Myocyte (in vitro differentiated cells): ENCODE measurements at places on chromosomes 11 and 22.

DNA sequence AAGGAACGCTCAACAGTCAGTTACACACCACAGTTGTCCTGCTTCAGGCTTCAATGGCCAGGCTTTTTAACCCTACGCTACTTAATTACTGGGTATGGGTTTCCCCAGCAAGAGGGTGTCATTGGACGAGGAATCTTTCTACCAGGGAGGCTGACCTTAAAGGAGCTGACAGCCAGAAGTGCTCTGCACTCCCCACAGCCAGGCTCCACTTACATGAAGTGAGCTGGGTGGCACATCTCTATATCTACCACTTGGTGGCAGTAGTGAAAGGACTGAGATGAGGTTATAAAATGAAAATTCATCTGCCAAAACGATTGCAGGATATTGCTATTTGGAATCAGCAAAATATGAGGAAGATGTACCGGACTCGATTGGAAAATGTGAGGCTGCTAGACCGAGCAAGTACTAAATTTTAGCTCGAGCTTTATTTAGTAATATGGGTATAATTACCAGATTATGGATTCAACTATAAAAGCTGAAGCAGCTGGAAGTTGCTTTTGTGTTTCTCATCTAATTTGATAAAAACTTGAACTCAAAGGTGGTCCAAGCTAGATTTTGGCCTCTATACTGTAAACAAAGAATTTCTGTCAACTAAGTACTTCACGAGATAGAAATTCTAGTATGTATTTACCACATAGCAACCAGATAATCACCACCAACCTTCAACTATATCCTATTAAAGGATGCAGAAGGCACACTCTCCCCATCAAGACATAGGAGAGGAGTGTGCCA lies 53.9 kb upstream of the CEP126 start:
- DNase-seq: peak; percentile 65

GRCh38 chr11:130139401-130139800 lies 20.2 kb upstream of the ST14 start:
- no peak for DNase-seq

GRCh38 chr22:25651332-25652085 lies 87.0 kb downstream of the GRK3 start:
- DNase-seq: no peak

DNA sequence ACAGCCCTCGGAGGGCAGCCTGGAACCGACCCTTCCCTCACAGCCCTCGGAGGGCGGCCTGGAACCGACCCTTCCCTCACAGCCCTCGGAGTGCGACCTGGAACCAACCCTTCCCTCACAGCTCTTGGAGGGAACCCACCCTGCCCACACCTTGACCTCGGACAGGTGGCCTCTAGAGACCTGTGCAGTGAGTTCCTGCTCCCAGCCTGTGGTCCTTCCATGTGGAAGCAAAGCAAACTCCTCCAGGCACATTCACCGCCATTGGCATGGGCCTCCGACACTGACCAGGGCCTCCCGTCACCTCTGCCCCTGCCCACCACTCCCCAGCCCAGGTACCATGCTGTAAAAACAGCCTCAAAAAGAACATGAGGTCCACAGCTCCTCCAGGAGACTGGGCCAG lies 272.1 kb downstream of the BRD1 start:
- no peak for DNase-seq

DNA sequence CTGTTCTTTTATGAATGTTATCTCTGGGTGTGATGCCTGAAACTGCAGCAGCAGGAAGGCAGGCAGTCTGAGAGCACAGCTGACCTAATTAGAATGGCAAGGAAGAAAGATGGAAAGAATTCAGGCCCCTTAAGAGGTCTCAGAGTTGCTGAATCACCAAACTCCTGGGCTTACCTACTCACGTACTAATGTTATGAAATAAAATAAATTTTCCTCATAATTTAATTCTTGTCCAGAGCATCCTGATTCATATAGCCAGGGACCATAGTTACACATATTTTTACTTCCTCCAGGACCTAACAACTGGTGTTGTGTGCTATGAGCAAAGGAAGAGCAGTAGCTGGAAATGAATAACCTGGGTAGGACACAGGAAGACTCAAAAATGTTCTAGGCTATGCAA lies 41.9 kb downstream of the SNX19 start:
- DNase-seq: no peak

DNA sequence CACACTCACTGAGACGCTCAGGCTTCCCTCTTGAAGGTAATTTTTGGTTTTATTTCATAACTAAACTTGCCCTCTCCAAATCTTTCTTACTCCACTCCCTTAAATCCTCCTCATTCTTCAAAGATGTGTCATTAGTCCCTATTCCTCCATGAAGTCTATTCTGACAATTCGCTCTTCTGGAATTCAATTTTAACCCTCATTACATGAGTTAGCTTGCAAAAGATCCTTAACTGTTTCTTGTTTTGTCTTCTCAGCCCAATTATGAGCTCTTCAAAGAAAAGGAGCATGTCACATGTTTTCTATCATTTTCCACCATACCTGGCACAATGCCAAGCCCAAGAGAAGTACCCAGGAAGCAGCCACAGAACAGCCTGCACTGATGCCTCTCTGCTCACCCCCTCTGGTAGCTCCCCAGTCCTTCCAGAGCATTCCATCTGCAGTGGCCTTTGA lies 13.0 kb downstream of the GALNT18 start:
- DNase-seq: peak; percentile 62

DNA sequence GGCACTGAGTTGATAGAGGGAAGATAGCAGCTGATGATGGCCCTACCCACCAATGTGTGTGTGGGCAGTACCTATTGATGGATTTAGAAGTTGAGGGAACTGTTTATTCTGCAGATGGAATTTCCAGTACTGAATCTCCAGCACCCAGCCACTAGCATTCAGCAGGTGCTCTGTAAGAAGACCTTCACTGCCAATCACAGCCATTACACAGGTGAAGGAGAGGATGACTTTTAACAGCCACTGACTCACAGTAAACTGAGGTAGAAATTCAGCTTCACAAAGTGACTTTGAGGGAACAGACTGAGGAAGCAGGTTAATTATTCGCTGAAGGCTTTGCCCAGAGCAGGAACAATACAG lies 107.8 kb downstream of the GGTLC2 start:
- no peak for DNase-seq

DNA sequence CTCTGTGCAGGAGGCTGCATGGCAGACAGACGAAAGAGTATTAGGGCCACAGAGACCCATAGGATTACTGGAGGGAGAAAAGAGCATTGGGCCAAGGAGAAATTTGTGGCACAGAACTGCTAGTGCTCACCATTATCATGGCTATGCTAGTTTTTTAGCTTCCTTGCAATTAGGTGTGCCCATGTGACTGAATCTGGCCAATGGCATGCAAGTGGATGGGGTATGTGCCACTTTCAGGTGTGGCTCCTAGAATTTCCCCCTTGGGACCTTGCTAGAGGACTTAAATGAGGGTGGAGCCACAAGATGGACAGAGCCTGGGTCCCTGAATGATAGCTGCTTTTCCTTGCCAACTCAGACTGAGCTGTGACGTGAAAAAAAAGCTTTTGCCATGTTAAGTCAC lies 73.9 kb upstream of the TENM4 start:
- no peak for DNase-seq

GRCh38 chr11:106344394-106344793 lies 266.9 kb downstream of the AASDHPPT start:
- DNase-seq: peak; percentile 40

DNA sequence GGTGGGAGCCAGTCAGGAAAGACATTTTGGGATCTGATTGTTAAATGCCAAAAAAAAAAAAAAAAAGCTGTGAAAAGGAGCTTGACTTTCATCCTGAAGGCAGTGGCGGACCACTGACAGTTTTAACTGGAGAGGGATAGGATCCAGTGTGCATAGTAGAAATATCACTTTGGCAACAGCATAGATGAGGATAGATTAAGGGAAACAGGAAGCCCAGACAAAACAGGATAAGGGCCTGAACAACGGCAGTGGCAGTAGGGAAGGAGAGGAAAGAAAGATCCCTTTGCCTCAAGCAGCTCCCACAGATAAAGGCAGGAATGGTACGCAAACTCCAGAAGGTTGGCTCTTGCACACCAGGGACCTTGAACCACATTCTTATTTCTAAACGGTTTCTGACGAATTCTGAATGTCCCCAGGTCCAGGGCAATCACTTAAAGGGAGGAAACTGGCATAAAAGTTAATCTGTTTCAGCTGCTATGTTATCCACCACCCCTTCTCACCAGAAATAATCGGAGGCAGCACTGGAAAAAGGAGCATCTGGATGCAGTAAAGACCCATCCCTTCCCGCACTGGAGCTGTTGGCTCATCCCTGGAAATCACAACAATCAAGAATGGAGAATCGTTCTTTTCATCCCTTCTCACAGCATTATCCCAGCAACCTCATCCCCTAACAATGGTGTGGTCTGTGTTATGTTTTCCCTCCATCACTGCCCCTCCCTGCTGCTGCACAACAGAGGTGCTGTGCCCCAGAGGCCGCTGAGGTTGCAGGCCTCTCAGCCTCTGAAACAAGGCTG lies 99.1 kb downstream of the GAB2 start:
- DNase-seq: no peak

DNA sequence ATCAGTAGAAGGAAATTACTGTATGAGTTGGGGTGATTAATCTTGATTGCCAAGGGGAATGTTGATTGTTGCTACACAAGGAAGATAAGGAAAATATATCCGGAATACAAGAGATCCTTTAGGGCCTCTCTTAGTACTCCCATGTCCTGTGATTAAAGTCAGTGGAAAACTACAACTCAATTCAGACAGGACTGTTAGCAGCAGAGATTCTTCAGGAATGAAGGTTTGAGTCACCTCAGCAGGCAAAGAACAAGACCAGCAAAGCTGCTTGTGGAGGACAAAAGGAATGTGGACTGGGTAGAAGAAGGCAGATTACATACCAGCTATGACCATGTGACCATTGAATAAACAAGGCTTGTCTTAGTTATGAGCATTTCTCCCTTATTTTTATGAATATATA lies 478.2 kb downstream of the BUD13 start:
- DNase-seq: no peak

DNA sequence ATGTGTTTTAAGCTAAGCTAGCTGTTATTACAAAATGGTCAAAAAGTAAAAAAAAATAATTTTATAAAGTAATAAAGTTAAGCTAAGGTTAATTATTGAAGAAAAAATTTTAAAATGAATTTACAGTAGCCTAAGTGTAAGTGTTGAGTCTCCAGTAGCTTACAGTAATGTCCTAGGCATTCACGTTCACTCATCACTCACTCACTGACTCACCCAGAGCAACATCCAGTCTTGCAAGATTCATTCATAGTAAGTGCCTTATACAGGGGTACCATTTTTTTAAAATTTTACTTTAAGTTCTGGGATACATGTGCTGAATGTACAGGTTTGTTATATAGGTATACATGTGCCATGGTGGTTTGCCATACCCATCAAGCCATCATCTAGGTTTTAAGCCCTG lies 11.6 kb upstream of the OOSP4B start:
- no peak for DNase-seq

DNA sequence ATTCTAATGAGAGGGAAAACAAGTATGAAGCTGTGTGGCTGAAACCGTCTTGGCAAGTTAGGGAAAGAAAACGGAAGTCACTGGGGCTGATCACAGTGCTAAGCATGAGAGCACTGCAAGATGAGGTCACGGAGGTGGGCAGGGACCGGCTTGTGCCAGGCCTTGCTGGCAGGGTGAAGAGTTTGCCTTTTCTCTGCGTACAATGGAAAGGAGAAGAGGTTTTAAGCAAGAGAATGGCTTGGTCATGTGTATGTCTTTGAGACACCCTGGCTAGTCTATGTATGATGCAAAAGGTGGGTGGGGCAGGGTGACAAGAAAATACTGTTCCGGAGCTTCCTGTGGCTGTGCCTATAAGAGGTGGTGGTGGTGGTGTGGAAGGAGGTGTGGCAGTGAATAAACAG lies 567.9 kb downstream of the NTM start:
- DNase-seq: no peak

GRCh38 chr22:44084044-44084772 lies 60.1 kb downstream of the PARVB start:
- no peak for DNase-seq

GRCh38 chr11:69479591-69480271 lies 1.7 kb upstream of the LINC01488 start:
- DNase-seq: no peak

GRCh38 chr11:1497600-1497999 lies 11.0 kb upstream of the MOB2 start:
- DNase-seq: no peak

DNA sequence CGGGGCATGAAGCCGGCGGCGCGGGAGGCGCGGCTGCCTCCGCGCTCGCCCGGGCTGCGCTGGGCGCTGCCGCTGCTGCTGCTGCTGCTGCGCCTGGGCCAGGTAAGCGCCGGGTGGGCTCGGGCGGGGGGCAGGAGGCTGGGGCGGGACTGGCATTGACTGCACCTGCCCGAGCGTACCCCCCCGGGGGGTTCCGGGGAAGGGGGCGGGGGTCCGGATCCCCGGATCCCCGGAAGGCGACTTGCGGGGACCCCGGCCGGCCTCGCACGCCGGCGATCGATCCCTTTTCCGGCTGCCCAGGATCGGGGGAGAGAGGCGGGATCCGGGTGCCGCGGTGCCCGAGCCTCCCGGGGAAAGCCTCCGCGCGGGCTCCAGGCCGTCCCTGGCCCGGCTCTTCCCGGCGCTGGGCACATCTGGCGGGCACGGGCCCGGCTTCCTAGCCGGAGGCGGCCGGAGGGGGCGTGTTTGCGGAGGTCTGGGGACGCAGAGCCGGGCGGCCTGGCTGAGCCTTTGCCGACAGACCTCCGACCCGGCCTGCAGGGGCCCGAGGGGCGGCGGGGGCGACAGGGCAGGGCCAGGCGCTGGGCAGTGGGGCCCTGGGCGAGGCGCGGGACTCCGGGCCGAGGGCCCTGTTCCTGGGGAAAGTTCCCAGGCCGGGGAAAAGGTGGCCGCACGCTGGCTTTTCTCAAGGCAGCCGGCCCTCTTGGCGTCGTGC lies 705 bp downstream of the PTPRJ start:
- peak; percentile 48 for DNase-seq

DNA sequence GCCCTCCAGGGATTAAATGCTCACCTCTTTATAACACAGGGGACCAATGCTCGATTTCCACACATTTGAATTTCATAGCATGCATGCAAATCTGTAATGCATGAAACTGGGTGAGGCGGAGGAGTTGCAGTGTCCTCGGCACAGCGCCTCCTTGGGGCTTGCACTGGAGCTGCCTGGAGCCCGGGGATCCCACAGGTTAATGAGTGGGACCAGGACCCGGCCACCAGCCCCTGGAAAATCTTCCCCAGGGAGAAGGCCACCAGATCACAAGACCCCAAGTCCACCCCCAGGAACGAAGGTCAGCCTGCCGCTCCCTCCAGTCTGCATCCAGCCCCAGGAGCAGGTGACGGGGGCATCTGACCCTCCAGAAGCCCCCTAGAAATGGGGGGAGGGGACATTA lies 119.1 kb downstream of the MN1 start:
- DNase-seq: no peak

DNA sequence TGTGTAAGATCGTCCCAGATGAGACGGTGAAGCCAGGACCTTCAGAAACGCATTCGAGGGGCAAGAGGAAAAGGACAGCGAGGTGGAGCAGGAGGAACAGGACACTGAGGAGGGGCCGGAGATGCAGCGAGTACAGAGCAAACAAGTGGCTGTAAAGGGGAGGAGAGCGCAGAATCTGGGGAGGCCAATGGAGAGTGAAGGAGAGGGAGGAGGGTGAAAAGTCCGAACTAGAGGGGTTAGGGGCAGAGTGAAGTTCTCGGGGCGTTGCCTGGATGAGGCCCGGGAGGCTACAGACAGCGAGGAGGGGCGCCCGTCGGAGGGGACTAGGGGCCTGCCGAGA lies 8.8 kb upstream of the PPIL2 start:
- DNase-seq: no peak
